ENCODE measurements at places on chromosomes 16 and 17.

- peak; percentile 92 for DNase-seq
Observed at GRCh38 chr17:42679492-42680330, 1.9 kb downstream of the CCR10 start.

- DNase-seq = peak; percentile 71
Observed at GRCh38 chr17:27488231-27488630, 32.0 kb downstream of the KSR1 start.

DNA sequence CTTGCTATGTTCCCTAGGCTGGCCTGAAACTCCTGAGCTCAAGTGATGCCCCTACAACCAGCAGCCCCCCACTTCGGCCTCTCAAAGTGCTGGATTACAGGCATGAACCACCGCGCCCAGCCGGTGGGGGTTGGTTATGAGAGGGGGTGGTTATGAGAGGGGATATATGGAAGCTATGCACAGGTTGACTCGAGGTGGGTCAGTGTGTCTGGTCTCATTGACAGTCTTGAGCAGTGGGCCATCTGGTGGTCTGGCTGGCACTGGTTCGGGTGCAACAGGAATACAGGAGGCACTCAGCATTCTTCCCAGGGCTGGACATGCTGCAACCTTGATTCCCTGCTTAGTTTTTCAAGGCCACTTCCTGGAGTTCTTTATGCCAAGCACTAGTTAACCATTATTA lies 5.6 kb upstream of the STX1B start:
- no peak for DNase-seq

GRCh38 chr16:88387180-88387765 lies 4.5 kb downstream of the ZNF469 start:
- DNase-seq = no peak

GRCh38 chr17:40363111-40363827 lies 1.3 kb downstream of the GJD3 start:
- DNase-seq = peak; percentile 35

DNA sequence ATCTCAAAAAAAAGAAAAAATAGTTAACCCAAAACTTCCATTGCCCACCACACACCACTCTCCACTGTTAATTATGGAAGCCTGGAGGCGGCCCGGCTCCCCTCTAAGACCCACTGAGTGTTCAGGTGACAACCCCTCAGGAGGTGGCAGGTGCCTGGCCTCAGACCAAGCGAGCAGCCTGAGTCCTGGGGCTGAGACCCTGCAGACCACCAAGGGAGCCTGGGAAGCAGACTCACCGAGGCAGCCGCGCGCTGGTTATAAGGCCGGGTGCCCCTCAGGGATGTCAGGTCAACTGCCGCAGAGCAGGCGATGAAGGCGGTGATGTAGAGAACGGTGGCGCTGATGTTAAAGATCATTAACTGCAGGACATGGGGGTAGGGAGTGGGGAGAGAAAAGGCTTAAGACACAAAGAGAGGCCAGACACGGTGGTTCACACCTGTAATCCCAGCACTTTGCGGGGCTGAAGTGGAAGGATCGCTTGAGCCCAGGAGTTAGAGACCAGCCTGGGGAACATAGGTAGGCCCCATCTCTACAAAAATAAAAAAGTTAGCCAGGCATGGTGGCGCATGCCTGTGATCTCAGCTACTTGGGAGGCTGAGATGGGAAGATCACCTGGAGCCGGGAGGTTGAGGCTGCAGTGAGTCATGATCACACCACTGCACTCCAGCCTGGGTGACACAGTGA lies 13.3 kb downstream of the ARL2BP start:
- no peak for DNase-seq

- peak; percentile 28 for DNase-seq
Observed at GRCh38 chr17:55652114-55652823, 70.4 kb downstream of the TMEM100 start.

DNA sequence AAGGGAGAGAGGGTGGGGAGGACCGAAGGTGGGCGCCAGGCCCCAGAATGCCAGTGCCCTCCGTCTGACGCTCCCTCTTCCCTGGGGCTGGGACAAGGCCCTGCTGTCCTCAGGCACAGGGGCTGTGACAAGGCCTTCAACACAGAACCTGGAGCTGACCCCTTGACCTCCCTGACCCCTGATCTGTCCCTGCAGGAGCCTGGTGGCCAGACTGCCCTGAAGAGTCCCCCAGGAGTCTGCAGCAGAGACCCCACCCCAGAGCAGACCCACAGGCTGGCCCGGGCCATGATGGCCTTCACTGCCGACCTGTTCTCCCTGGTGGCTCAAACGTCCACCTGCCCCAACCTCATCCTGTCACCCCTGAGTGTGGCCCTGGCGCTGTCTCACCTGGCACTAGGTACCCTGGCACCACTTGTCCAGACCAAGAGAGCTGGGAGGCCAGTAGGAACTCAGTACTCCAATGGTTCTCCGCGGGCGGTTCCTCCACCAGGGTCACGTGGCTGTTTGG lies 2.9 kb downstream of the SERPINF2 start:
- DNase-seq = no peak

GRCh38 chr16:85461022-85461813 lies 151.9 kb upstream of the GSE1 start:
- DNase-seq = peak; percentile 37

DNA sequence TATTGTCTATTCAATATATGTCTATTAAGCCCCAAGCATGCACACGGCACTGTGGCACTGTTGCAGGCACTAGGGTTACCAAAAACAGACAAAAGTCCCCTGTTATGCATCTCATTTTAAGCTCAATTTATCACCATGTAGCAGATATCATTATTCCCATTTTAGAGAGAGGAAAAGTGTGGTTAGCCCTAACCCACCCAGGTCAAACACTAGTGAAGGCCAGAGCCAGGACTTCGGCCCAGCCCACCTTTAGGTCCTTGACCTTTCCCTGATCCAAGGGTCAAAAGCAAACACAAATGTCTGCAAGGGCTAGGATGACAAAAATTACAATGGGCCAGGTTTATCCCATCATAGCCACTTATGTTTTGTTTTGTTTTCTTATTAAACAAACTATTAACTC lies 130.3 kb upstream of the NUDT7 start:
- no peak for DNase-seq

DNA sequence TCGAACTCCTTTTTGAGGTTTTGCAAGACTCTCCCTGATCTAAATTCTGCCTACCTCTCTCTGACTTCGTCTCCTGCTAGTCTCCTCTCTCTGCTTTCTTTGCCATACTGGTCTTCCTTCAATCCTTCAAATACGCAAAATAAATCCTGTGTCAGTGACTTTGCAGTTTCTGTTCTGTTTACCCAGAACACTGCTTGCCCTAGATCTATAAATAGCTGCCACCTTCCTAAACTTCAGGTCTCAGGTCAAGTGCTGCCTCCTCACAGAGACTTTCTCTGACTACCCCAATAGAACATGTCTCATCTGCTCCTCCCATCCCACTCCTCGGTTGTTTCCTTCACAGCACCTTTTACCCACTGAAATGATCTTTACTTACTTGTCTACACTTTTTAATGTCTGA lies 78.9 kb downstream of the TRIM37 start:
- no peak for DNase-seq

- DNase-seq = no peak
Observed at GRCh38 chr16:77820340-77820739, 32.0 kb downstream of the VAT1L start.

DNA sequence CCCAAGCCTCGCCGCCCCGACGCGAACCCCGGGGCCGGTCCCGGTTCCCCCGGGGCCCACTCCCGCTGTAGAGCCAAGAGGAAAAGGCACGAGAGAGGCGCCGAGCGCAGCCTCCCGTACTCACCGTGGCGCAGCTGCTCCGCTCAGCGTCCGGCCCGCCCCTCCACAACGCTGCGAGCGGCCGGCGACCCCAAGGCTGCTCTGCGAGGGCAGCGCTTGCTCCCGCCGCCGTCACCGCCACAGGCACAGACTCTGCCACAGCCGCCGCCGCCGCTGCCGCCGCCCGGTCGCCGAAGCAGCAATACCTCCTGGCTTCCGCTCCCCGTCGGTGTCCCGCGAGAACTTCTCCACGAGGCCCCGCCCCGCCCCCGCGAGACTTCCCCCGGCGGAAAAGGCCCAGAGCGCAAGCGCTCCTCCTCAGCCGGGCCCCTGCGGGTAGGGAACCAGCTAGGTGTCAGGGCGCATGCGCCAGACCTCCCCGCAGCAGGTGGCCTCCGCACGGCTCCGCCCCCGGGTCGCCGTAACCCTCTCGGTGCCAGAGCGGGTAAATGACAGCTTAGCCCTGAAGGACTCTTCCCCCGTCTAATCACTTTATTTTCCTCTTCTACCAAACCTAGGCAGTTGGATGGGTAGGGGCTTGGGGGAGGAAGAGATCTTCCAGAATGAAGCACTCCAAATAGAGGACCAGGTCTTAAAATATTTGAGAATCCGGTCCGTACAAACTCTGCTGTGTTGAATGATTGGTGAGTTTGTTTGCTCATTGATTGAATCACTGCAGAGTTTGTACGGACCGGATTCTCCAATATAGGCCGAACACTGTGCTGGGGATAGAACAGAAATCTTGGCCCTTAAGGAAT lies at the start of gene GRB2:
TSS of gene GRB2 (minus strand) at position 314 of the 857 bp plus-strand sequence. CDS start 12,050 bp downstream, outside the sequence.
- DNase-seq = peak; percentile 98

DNA sequence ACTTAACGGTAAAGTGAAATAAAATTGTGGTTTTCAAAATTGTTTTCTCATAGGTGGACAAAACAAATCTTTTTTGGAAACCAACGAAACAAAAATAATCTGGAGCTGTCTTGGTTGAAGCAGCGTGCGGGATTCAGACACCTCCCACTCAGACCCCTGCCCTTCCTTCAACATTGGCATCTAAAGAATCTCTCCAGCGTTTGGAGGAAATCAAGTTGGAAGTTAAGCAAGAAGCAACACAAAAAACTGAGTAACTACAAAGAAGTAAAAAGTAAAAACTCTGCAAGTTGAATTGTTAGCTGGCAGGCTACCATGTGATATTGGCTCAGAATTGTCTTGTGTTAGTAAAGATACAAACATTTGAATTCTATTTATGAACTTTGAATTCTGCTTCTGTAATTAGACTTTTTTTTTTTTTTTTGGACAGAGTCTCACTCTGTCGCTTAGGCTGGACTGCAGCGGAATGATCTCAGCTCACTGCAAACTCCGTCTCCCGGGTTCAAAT lies 361.0 kb upstream of the PMFBP1 start:
- DNase-seq = no peak

- DNase-seq = no peak
Observed at GRCh38 chr17:80430446-80431245, 15.7 kb downstream of the ENDOV start.

DNA sequence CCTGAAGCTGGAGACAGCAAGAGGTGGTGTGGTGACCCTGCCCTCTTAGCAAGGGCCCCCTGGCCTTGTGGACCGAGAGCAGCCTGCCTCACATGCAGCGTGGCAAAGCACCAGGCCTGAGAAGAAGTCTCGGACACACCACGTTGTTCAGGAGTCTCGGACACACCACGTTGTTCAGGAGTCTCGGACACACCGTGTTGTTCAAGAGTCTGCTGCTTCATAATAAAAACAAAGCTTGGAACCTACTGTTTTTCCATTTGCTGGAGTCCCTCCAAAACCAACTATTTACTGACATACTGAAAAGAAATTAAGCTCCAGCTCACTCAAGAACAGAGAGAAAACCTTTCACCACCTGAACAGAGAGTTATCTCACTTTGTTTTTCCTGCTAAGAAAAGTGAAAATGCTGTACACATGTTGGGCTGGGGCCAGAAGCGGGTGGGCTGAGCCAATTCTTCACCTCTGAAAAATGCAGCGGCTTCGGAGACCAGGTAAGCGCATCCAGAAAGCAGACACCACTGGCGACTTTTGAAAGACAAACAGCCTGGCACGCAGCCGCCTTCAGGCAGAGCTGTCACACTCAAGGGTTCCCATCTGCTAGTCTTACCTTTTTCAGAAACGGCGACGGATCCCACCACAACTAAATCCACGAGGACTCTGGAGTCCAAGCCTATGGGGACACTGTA lies 8.9 kb downstream of the MTHFSD start:
- DNase-seq = no peak

- no peak for DNase-seq
Observed at GRCh38 chr17:4090898-4091297, 51.9 kb downstream of the ZZEF1 start.

DNA sequence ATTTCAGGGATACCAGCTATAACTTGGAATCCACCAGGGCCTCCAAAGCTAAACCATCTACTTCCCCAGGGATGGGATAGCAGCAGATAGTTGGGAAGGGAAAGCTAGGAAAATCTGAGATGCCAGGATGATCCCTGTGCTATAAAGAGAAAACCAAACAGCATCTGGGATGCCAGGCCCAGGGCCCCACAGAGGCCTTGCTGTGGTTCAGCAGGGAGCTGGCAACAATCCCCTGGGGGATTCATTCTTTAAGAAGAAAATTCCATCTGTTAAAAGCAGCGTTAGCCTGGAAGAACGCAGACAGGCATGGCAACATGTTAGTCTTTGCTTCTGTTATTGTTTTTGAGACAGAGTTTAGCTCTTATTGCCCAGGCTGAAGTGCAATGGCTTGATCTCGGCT lies 16.6 kb downstream of the MYO18A start:
- DNase-seq = no peak

DNA sequence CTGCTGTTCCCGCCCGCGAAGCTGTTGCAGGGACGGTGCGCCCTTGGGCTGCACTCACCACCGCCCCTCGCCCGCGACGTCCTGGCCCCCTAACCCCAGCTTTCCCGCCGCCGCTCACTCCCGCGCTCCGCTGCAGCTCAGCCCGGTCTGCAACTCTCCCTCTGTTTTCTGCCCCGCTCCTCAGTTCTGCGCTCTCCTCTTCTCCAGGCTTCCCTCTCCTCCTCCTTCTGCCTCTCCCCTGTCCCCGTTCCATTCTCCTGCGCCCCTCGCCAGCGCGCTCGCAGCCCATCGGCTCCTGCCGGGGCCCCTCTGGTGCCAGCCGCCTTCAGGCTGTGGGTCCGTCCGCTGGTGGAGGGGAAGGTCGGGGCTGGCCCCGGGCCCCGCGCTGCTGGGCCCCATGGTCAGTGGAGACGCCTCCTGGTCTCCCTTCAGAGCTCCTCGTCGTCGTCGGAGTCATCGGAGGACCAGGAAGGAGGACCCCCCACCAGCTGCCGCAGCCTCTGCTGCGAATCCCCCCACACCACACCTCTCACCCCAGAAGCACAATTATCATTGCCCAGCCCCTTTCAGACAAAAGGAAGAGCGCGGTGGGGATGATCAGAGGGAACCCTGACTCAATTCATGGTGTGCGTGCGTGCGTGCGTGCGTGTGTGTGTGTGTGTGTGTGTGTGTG lies 223.2 kb upstream of the FOXF1 start:
- DNase-seq = no peak

DNA sequence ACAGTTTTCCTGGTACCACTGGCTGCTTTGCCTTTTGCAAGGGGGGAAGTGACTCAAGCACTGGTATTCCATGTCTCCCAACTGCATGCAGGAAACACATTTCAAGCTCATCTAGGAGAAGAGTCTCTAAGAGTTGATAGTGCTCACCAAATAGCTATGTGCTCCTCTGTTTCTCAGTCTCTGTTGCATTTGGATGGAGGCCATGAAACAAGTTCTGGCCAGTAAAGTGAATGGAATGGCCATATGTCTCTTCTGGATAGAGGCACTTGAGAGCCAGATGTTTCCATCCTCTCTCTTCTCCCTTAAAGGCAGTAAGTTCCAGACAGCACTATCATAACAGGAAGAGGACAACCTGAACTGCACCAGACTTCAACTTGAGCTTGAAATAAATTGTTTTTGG lies 60.6 kb downstream of the C16orf82 start:
- no peak for DNase-seq

Measured in suppressor macrophage treated with lipopolysaccharide for 1 hour (primary cell).